Upper lobe of left lung (tissue), 6 donors: ENCODE measurements at places on chromosomes 12 and 14. TPM values are rescaled to one million over a fixed set of nuclear protein-coding genes. Genes with fewer than 3 reads are reported as not detected.

- DNase-seq = no peak
Measured at GRCh38 chr12:105428793-105429395, 98.4 kb downstream of the C12orf75 start.

DNA sequence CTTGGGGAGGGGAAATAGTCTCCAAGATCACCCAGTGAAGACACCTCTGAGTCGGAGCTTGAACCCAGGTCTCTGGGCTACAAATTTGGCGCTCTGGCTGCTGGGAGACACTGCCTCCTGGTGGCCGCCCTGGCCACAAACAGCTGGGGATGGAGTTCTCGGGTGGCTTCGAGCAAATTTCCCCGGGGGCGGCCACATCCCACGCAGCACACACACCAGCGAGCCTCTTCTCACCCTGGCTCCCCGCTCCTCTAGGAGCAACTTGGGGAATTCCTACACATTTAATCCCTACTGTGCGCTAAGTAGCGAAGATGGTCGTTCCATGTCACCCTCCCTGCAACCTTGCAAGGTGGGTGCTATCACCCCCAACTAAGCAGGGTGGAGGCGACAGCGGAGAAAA lies 66.2 kb upstream of the BEGAIN start:
- no peak for DNase-seq

DNA sequence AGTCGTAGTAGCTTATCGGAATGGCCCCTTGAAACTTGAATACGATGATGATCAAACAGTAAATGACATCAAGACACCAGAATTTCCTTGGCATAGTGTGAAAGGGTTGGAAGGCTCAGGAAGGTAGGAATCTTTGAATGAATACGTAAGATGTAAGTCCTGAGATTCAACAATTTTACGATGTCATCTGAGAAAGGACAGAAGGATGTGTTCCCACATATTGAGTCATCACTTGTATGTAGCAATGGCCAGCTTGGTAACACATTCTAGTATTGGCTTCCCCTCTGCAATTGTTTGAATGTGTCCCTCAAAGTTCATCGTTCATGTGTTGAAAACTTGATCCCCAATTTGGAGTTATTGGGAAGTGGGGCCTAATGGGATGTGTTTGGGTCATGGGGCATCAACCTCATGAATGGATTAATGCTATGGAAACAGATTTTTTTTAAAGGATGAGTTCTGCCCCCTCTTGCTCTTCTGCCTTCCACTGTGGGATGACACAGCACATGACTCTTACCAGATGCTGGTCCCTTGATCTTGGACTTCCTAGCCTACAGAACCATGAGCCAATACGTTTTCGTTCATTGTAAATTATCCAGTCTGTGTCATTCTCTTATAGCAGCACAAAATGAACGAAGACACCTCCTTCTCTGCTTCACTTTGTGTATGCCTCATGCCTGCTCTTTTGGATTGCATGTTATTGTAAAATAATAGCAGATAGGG lies 284.6 kb downstream of the BCAT1 start:
- no peak for DNase-seq

GRCh38 chr12:48000878-48001504 lies 3.3 kb downstream of the COL2A1 start:
- DNase-seq = peak; percentile 53

- no peak for DNase-seq
Measured at GRCh38 chr14:50093496-50093895, 22.9 kb downstream of the VCPKMT start.

- DNase-seq = no peak
Measured at GRCh38 chr14:22796087-22796707, 19.0 kb downstream of the SLC7A7 start.

DNA sequence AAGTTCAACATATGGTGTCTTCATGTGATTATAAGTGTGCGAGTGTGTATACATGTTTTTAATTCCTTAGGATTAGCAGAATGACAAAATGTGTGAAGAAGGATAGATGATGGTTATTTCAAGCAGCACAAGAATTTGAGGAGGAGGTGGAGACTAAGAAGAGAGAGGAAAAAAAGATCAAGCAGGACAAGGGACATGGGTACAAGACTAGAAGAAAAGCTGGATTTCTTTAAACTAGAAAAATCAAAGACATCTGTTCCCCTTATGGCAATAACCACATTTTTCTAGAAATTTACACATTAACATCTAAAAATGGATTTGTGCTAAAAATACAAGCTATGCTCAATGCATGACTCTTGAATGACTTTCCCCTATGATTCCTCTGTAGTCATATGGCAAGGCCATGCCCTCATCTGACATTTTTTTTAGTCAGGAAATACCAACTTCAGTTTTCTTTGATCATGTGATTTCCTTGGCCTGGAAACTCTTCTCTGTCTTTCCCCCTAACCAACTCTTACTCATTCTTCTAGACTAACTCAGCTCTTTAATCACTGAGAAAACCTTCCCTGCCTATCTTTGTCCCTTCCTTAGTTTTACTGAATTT lies 435.8 kb downstream of the NRXN3 start:
- no peak for DNase-seq

GRCh38 chr12:13093191-13093847 lies 10.1 kb downstream of the GSG1 start:
- DNase-seq = no peak

GRCh38 chr12:120064054-120064940 lies 52.3 kb downstream of the RAB35 start:
- no peak for DNase-seq

DNA sequence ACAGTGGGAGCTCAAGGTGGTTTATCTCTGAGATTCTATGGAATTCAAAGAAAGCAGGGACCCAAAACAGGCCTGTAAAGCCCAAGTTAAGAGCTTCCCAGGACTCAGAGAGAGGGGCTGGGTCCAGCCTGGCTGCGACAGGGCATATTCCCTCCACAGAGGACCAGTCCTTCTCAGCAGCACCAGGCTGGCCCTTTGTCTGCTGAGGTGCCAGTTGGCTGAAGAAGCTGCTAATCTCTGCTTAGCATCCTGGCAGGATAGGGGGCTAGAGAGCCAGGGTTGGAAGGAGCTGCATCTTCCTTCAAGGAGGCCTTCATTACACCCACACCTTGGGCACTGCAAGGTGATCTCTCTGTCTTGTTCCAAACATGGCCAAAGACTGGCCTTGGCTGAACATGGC lies 68.3 kb upstream of the TUNAR start:
- no peak for DNase-seq

Gene APOLD1
- total RNA-seq = 36.5 TPM

Gene ZDHHC22
- total RNA-seq = not detected

Gene CIDEB
- total RNA-seq = 14.2 TPM

Gene SARNP
- total RNA-seq = 69.3 TPM
